ENCODE measurements at places on chromosomes 3 and 15.

- no peak for DNase-seq
These were observed 66.4 kb upstream of the PLXNA1 start for GRCh38 chr3:126916546-126916945.

DNA sequence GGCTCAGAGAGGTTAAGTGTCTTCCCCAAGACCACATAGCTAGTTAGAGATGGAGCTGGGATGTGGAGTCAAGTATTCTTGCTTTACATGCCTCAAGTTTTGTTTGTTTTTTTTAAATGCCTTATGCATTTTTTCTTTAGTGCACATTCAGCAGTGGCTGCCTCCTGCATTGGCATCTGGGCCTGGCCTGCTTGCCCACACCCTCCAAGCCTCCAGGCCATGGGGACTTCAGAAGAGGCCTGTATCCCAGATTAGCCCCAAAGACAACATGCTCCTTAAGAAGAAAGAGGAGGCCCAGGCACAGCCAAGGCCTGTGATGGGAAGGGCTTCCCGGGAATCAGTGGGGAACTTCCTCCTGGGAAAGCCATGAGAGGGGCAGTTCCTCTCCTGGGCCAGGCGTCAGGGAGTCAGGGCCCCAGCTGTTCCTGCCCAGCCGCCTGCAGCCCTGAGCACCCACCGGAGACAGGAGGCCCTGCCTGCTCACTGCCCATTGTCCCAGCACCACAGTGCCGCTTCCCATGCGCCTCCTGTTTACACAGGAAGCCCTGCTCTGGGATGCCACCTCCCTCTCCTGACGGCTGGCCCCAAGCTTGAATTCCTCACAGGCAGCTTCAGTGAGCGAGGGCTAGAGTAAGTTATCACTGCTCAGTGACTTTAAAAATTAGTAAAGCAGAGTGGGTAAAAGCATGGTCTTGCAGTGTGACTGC lies 16.0 kb downstream of the FOXL2NB start:
- no peak for DNase-seq

- DNase-seq = no peak
These were observed 507.0 kb downstream of the TBL1XR1 start for GRCh38 chr3:176690083-176690869.

DNA sequence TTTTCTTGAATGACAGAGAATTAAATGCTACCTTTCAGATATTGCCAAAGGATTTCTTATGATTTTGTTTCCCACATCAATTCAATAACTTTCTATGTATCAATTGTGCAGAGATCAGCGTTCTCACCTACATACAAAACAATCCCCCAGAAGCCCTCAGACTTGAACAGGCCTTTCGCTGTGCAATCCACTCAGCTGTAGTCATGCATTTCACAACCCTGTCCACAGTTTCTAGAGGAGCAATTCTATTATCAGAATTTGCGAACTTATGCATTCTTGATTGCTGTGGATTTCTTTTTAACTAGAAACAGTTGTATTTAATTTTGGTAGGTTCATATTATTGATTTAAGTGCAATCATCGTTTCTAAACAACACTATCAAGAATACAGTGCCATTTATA lies 13.7 kb upstream of the ALCAM start:
- no peak for DNase-seq

- no peak for DNase-seq
These were observed 326.6 kb downstream of the ARPP21 start for GRCh38 chr3:35965908-35966307.

- peak; percentile 61 for DNase-seq
These were observed 25.9 kb downstream of the SMAD3 start for GRCh38 chr15:67091071-67091979.

- DNase-seq = no peak
These were observed 932 bp downstream of the GSK3B start for GRCh38 chr3:120093119-120093910.

- no peak for DNase-seq
These were observed 75.9 kb downstream of the DGKG start for GRCh38 chr3:186286114-186286513.

- no peak for DNase-seq
These were observed 15.8 kb upstream of the CASR start for GRCh38 chr3:122167630-122168029.

DNA sequence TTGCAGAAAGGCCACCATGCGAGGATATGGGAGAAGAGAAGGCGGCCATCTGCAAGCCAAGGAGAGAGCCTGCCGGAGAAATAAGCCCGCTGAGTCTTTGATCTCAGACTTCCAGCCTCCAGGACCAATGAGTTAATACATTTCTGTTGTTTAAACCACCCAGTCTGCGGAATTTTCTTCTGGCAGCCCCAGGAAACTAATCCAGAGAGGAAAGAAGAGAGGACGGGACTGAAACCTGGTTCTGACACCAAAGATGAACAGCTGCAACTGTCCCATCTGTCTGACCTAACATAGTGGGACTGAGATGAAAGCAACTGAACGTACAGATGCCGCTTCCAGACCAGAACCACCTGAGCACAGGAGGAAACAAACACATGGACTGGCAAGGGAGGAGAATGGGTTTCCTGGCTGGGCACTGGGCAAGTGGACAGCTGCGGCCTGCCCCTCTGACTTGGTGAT lies 32.3 kb downstream of the VGLL4 start:
- DNase-seq = no peak

DNA sequence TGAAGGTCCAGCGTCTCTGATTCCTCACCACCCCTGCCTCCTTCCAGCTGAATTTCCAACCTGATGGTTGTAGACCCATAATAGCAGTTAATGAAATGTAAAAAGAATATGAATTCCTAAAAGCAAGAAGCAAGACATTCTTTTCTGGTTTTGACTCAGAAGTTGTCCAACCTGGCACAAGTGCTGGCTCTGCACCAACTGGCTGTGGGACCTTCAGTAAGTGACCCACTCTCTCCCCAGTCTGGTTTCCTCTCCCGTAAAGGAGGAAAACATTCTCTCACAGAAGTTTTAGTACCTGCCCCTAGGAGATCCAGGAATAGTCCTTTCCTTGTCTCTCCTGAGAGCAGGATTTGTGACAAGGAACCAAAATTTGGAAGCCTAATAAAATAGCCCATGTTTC lies 236.9 kb upstream of the TRIM42 start:
- no peak for DNase-seq

GRCh38 chr15:98942431-98942830 lies 65.2 kb downstream of the PGPEP1L start:
- no peak for DNase-seq

DNA sequence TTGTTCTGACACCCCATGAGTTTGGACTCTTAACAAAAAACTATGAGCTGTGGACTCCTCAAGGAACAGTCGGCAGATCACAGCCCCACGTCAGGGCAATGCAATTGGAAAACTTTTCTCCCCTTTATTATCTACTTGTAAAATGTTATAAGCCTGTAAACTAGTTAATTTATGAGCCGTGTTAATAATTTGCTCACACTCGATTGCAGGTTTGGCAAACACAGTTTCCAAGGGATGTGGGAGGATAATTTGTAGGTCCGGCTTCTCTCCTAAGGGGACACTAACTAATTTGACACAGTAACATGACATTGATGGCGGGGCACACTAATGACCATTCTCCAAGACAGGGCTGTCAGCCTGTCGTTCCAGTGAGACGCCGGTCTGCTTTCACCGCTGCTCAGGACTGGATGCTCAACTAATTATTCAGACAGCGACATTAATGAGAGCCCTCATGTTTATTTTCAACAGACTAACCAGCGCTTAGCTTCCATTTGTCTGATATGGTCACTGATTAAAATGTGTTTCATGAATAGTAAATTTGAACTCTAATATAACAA lies 222.1 kb downstream of the FOXP1 start:
- DNase-seq = no peak

GRCh38 chr15:36545467-36545992 lies 33.9 kb upstream of the CDIN1 start:
- no peak for DNase-seq

All from stimulated activated CD4-positive, alpha-beta T cell treated with anti-CD3 and anti-CD28 coated beads, Interleukin-2, amount 100 ng/mL, for 48 hours (primary cell).